ENCODE measurements at places on chromosomes 1 and 21.

DNA sequence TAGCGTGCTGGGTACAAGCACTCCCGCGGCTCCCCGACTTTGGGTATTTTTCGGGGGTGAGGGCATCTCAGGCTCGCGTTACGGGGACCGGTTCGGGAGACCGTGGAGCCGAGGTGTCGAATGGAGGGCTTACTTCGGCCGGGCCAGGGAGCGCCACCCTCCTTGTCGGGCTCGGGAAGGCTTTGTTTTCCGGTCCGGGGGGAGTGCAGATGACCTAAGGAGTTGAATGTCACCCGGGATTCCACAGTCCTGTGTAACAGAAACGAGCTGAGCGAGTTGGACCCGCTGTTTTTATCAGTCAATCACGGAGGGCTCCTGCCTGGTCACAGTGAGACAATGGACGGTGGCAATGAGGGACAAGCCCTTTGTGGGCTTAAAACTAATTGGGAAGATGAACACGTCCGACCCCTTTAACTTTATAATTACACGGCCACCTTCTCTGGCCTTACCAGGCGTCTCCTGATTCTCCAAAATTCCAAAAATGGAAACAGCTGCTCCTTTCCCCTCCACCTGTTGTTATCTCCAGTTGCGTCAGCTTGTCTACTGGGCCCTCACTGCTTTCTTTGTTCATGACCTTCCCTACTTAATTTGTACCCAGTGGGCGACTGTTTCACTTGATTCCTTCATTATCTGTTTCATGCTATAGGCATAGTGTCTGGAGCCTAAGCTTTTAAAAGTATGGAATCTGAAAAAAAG, 929 bp upstream of the TRIM45 start:
- no peaks in the 10 kb centered on the region for H3K27me3 ChIP-seq
- peaks cover 15% of the 10 kb centered on the region for H3K4me1 ChIP-seq
- peak overlapping the region; percentile 71 for H3K4me3 ChIP-seq
- H3K27ac ChIP-seq = no peak overlapping the region
- no peak for DNase-seq

DNA sequence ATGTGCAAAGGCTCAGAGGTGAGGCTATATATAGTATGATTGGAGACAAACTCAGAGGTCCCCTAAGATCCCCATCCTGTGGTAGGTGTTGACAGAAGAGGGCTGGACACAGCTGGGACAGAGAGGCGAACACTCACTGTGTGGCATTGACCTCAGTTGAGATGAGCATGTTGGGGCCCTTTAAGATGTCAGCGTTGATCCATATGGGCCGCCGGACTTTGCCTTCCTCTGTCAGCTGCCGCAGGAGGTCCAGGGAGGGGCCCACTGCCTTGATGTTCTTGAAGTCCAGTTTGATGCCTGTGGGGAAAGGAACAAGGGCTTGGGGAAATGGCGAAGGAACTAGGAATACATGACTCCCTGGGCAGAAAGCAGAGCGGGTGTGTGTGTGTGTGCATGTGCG, 8.8 kb downstream of the FAM151A start:
- H3K4me1 ChIP-seq = no peaks in the 10 kb centered on the region
- H3K27me3 ChIP-seq = no peaks in the 10 kb centered on the region
- H3K27ac ChIP-seq = no peak overlapping the region

DNA sequence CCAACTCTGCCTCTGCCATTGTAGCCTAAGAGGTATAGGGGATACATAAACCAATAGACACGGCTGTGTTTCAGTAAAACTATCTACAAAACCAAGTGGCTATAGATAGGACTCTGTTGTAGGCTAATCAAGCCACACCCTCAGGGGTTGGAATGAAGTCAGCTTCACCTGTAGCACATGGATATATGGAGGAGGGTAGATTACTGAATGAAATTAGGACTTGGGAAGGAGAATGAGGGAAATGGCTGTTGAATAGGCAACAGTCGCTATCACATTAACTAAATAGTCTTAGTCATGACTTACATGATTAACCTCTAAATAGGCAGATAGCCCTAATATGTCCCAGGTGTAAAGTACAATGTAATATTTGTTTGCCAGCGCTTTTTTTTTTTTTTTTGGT, 49.7 kb downstream of the DESI2 start:
- no peak for DNase-seq
- H3K4me3 ChIP-seq = no peak overlapping the region
- H3K36me3 ChIP-seq = peaks cover 27% of the 10 kb centered on the region
- no peaks in the 10 kb centered on the region for H3K4me1 ChIP-seq

DNA sequence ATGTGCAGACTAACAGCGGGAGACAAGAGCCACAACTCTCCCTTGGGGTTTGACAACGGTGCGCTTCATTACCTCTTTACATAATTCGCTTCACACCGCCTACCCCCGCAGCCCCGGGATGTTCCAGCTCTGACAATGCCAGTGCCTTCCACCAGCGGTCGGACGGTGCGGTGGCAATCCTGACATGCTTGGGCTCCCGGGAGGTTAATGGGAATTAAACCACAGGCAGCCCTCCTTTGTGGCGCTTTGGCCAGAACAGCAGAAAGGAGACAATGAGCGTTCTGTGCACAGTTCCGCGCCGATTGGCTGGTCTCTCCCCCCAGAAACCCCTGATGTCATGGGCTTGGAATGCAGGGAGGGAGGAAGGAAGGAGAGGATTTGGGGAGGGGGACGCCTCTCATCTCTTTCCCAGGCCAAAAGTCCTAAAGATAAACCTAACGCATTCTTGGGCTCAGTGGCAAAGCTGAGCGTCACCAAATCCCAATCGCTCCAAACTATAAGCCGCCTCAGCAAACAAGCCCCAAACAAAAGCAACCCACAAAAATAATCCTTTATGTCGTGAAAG, 1.3 kb downstream of the CNN3 start:
- peak overlapping the region; percentile 84 for H3K27ac ChIP-seq
- H3K27me3 ChIP-seq = no peaks in the 10 kb centered on the region
- peak overlapping the region; percentile 89 for H3K4me3 ChIP-seq
- H3K36me3 ChIP-seq = peaks cover 25% of the 10 kb centered on the region
- peak; percentile 95 for DNase-seq

DNA sequence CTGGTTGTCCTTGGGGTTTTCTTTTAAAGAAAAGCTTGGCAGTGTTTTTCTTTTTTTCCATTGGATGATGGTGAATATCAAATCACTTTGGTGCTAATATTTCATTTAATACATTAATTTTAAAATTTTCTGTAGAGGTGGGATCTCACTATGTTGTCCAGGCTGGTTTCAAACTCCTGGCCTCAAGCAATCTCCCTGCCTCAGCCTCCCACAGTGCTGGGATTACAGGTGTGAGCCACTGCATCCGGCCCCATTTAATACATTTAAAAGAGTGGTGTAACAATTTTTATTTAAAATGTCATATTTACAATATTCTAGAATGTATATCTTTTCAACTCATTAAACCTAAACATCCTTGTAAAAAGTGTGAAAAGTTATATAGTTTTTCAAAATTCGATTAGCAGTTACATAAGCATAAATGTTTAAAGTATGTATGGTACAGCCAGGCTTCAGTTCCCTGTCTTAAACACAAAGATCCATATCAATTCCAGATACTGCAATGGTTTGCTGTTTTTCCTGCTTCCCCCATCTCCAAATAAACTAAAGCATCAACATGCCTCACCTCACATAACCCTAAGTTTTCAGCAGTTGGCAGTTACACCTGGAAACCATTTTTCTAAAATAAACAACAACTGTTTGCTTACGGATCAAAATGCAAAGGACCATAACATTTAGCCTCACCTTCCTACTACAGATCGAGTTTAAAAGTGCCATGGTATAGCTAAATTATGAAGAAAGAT, 8.9 kb upstream of the LGALS8 start:
- H3K36me3 ChIP-seq = no peaks in the 10 kb centered on the region
- H3K4me1 ChIP-seq = peaks cover 35% of the 10 kb centered on the region
- no peaks in the 10 kb centered on the region for H3K27me3 ChIP-seq
- 0 out of 2 replicates have a peak overlapping the region, but pooled peaks have one; percentile 39 for H3K27ac ChIP-seq
- H3K4me3 ChIP-seq = peak overlapping the region; percentile 37
- peak; percentile 54 for DNase-seq

DNA sequence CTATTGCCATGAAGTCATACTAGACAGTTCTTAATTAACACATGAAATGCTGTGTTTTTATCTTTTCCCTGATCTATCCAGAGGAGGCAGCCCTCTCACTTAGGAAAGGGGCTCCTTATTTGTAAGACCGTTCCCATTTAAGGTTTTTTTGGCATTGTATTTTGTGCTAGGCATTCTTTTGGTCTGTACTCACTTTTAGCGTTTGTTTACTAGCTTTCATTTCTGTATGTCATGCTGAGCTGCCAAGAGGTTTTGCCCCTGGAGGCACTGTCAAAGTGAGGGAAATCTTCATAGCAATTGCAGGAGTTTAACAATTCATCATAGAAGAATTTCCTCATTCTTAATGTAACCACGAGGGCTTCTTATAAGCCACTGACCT, 59.5 kb downstream of the MTR start:
- peak; percentile 68 for DNase-seq
- peaks cover 6% of the 10 kb centered on the region for H3K36me3 ChIP-seq
- no peak overlapping the region for H3K27ac ChIP-seq
- H3K4me1 ChIP-seq = peaks cover 18% of the 10 kb centered on the region
- no peaks in the 10 kb centered on the region for H3K27me3 ChIP-seq
- no peak overlapping the region for H3K4me3 ChIP-seq

GRCh38 chr1:103362348-103363007, 163.0 kb upstream of the RNPC3 start:
- no peak for DNase-seq
- H3K36me3 ChIP-seq = no peaks in the 10 kb centered on the region
- H3K27me3 ChIP-seq = no peaks in the 10 kb centered on the region
- no peaks in the 10 kb centered on the region for H3K4me1 ChIP-seq
- H3K4me3 ChIP-seq = no peak overlapping the region

DNA sequence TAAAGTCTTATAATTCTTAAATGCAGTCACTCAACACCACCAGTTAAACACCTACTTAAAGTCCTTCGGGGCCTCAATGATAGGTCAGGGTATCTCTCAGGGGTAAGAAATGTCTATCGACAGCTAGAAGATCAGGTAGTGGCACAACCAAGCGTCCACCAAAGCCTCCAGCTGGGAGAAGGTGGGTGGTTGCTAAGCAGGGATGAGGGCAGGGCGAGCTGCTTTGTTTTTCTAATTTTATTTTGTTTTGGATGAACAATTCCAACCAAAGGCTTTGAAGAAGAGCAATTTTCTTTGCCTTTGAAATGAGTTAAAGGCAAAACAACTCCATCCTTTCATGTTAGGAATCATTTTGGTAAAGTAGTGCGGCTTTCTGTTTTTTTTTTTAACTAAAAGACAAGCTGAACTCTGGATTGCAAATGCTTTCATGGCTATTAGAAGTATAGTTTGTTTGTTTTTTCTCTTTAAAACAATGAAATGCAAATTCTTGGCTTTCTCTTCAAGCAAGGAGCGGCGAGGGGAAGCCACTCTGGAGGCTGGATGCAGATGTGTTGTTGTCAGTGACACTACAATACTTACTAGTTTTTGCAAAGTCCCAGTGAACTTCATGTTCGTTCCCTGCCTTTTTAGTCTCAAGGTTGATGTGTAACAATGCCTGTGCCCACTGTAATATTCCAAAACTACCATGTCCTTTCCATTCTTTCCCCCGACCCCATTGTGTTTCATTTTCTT, 106.0 kb downstream of the MRPS6 start:
- H3K27ac ChIP-seq = no peak overlapping the region
- H3K4me1 ChIP-seq = no peaks in the 10 kb centered on the region
- H3K27me3 ChIP-seq = no peaks in the 10 kb centered on the region
- DNase-seq = no peak
- no peak overlapping the region for H3K4me3 ChIP-seq
- H3K36me3 ChIP-seq = no peaks in the 10 kb centered on the region

- no peak overlapping the region for H3K27ac ChIP-seq
- H3K36me3 ChIP-seq = no peaks in the 10 kb centered on the region
- H3K4me1 ChIP-seq = no peaks in the 10 kb centered on the region
Observed at GRCh38 chr1:76426606-76427005, 352.1 kb downstream of the ST6GALNAC3 start.

GRCh38 chr1:153395136-153395685, 4.3 kb upstream of the S100A8 start:
- H3K4me3 ChIP-seq = no peak overlapping the region
- H3K27ac ChIP-seq = no peak overlapping the region
- H3K4me1 ChIP-seq = peaks cover 28% of the 10 kb centered on the region

GRCh38 chr1:191541758-191542157, 616.5 kb upstream of the RGS18 start:
- no peaks in the 10 kb centered on the region for H3K36me3 ChIP-seq
- no peak overlapping the region for H3K4me3 ChIP-seq
- no peak overlapping the region for H3K27ac ChIP-seq
- no peak for DNase-seq

- no peak for DNase-seq
- H3K36me3 ChIP-seq = no peaks in the 10 kb centered on the region
- H3K27ac ChIP-seq = no peak overlapping the region
Observed at GRCh38 chr1:40974945-40975344, 4.6 kb upstream of the CTPS1 start.
